ENCODE measurements at places on chromosomes 1 and 21.

- DNase-seq = no peak
These were observed 99.9 kb upstream of the TIAM1 start for GRCh38 chr21:31443736-31444521.

DNA sequence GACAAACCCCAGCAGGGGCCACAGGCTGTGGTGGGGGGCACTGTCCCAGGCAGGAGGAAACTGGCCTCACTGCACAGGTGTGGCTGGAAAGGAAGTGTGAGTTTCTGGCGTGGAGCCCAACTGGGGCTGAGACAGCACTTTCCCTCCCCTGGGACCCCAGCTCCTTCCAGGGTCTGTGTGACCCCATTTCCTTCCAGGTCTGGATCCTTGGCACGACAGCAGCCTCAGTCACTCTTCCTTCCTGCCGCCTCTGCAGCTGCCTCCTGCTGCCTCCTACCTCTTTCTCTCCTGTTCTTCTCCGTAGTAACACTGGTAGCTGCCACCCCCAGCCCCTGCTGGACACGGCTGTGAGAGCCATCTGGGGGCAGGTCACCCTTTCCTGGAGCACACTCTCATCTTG, 88.0 kb downstream of the SIK1 start:
- DNase-seq = no peak

DNA sequence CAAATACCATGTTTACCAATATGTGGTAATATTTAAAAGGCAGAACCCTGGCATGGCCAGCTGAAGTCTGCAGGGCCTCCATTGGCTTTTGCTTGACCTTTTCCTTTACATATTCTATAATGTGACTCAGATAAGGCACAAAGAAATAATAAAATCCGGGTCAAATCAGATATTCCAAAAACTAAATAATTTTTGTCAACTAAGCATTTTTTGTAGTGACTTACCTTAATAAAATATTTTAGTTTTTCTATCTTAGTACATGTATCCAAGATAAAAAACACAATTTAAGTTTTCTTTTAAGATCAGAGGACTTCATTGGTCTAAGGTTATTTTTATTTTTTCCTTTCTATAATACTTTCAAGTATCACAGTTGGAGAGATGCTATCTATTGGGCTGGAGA, 179.4 kb upstream of the ADAMTS5 start:
- DNase-seq = no peak

DNA sequence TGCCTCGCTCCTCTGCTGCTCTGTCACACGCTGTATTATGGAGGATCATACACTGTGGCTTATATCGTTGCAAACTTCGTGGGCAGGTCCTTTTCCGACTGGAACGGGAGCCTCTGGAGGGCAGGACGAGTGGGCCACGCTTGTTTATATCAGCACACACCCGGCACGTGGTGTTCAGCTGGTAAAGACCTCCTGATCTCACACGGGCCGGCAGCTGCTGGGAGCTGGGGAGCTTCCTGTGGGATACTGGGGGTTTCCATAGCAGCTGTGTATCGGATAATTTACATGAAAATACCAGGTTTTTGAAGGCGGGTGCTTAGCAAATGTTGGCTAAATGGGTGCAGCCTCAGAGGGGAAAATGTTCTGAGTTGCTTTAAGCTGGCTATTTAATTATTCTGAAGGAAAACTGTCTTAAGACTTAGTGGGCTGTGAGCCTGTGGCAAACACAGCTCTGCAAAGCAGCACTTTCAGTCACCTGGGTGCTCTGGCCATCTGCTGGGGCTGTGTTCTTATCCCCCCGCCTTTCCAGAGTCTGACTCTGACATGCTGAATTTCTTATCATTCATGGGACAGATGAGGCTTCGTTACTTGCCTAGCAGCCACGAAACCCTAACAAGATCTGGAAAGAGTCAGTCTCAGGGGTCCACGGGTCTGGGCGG, 103.6 kb upstream of the GCLM start:
- DNase-seq = no peak

DNA sequence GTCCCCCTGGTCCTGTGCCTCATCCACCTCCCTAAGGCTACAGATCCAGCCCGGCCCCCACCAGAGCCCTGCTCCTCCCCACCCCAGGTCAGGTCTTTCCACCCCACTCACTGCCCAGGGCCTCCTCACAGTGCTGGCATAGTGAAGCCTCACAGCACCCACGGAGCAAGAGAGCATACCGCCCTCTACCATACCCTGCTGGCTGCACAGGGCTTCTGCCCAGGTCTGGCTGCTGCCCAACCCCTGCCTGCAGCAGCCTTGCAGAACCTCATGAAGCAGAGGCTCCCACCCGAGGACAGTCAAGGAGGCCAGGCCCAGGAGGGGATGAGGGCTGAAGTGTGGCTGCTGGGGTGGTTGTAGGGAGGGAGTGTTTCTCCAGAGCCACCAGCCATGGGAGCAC, 19.7 kb upstream of the ARF1 start:
- no peak for DNase-seq

DNA sequence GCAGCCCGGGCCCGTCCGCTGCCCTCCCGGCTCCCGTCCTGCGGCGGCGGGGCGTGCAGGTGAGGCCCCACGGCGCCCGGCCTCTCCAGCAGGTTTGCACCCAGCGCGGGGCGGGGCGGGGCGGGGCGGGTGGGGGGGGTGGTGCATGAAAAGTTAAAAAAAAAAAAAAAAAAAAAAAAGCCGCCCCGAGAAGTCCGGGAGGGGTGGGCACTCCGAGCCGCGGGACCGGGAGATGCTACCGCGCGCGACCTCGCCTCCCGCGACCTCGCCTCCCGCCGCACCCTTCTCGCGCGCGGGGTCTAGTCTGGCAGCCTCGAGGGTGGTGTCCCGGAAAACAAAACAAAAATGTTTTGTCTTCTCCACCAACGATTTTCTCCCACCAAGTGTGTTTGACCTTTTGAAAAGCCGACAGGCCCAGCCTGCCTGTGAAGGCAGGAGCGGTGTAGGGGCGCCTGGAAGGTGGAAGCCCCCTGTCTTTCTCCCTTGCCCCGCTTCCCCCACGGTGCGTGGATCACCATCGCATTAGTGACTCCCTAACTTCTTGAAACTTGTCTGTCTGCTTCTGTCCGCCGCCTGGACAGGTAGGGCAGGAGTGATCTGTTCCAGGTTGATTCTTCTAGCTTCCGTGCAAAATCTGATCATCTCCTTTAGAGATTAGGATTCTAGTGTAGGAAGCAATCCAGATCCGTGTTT, 569 bp downstream of the RCAN3 start:
- DNase-seq = peak; percentile 25

- no peak for DNase-seq
These were observed 22.5 kb downstream of the PKP1 start for GRCh38 chr1:201305815-201306214.

GRCh38 chr1:229248821-229249817, 21.8 kb upstream of the RAB4A start:
- DNase-seq = no peak

Data from right lobe of liver (tissue), 6 donors.